ENCODE measurements at places on chromosomes 7 and 10. TPM values are rescaled to one million over a fixed set of nuclear protein-coding genes. Genes with fewer than 3 reads are reported as not detected.

- DNase-seq = no peak
Measured at GRCh38 chr7:1010226-1010625, 27.2 kb downstream of the CYP2W1 start.

GRCh38 chr10:81108516-81109199, 571.0 kb downstream of the SH2D4B start:
- DNase-seq = no peak

- no peak for DNase-seq
Measured at GRCh38 chr10:105073999-105074398, 432.9 kb downstream of the SORCS3 start.

GRCh38 chr10:93330824-93331223, 151.3 kb downstream of the MYOF start:
- no peak for DNase-seq

DNA sequence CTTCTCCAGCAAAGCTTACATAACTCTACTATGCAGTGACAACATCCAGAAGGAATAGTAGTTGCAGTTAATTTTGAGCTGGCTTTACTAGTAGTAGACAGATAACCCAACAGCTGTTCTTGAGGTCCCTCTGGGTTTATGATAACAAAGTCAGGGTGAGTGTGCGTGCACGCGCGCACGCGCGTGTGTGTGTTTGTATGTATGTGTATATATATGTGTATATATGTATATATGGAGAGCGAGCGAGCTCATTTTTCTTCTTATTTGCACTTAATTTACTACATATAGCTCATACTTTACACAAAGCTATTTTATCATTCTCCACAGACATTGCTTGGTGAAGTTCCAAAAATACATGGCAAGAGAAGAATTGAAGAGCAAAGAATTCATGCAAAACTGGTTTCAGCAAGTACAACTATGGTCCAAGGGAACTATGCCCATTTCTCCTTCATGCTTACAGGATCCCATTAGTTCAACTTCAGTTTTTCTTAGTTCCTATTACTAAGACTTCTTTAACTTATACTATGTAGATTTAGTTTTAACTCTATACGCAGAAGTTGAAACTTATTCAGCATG, 105.9 kb upstream of the TMEM168 start:
- DNase-seq = no peak

GRCh38 chr10:75403939-75404814, 2.6 kb upstream of the ZNF503 start:
- peak; percentile 70 for DNase-seq

DNA sequence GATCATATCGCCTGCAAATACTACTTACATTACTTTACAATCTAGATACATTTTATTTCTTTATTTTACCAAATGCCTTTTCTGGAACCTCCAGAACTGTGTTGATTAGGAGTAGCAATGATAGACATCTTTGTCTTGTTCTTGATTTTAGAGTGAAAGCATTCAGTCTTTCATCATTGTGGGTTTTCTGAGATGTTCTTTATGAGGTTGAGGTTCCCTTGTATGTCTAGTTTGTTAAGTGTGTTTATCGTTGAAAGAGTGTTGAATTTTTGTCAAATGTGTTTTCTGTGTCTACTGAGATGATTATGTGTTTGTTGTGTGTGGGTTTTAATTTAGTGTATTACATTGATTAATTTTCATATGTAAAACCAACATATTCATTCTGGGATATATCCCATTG, 17.1 kb downstream of the SEPTIN7 start:
- no peak for DNase-seq

DNA sequence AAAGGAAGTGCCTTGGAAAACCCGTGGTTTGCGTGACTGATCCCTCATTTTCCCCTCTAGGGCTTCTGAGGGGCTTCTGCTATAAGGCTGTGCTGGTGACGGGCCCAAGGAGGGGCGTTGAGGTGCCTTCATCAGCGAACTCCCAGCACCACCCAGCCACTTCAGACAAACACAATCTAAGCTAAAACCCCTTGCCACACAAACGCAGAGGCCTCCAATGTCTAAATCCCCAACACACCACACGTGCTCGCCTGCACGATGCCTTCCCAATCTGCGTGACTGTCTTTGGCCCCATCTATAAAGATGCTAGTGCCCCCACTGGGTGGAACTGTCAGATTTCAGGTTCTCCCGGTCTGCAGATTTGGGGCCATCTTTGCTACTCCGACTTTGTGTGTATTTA, 4.1 kb upstream of the GAD2 start:
- DNase-seq = no peak

DNA sequence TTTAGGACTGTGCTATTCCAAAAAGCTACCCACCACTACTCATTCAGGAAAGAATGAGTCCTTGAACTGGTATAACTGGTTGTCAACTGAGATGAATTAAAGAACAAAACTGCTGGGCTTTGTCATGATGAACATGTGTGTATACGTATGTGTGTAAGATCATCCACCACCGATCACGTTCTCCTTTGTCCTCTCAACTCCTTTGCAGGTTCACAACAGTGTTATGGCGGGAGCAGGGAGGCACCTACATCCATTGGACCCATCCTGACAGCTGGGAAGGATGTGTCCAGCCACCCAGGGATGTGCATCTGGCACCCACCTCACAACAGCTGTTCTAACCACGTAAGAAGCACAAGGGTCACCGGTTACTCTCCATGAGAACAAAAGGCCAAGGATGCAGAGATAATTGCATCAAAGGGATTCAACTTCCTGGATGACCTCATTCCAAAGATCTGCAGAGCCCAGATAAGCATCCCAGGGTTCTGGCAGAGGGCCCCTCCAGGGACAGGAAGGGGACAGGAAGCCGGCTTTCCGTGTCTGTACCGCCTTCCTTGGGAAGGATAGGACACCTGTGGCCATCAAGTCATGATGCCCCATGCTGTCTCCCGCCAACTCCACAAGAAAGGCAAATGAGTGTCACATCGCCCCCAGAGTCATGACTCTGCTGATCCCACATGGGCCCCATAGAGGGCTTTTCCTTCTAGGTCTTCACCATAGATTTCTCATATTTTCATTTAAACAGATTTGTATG, 66.1 kb downstream of the STEAP1B start:
- DNase-seq = peak; percentile 46

DNA sequence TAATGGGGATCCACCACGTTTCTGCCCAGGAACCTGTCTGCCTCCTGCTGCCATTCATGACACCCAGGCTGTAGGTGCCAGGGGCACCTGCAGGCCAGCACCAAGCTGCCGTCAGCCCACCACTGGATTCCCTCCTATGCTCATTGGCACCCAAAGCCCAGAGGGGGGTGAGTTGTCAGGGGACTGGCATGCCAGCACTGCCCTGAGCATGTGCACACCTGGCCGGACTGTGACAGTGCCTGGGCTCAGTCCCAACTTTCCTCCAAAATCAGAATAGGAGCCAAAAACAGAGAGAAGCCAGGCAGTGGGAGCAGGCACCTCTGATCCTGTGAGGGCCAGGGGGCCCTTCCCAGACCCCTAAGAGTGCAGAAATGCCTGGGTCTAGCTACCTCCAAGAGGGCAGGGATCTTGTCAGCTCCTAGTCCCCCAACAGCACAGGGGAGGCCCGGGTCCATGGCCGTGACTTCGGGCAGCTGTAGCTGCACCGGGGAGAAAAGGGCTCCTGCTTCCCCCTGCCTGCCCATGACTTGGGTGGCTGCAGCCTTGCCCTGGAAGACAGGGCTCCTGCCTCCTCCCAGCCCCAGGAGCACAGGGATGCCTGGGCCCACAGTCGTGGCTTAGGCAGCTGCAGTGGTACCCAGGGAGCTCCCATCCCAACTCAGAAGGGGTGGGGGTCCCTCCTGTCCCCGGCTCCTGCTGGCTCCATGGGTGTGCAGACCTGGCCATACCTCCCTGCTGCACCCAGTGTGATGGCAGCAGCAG, 249.8 kb upstream of the DKK1 start:
- DNase-seq = no peak

The TMEM130 gene
- not detected for total RNA-seq

The LEP gene
- 4.8 TPM for total RNA-seq

The HOXA5 gene
- not detected for total RNA-seq

The CPA2 gene
- not detected for total RNA-seq
